ENCODE measurements at places on chromosomes 11 and 22. TPM values are rescaled to one million over a fixed set of nuclear protein-coding genes. Genes with fewer than 3 reads are reported as not detected.

C22orf42 gene
- not detected for total RNA-seq

- no peak for DNase-seq
Measured at GRCh38 chr11:13328286-13328685, 50.7 kb downstream of the BMAL1 start.

DNA sequence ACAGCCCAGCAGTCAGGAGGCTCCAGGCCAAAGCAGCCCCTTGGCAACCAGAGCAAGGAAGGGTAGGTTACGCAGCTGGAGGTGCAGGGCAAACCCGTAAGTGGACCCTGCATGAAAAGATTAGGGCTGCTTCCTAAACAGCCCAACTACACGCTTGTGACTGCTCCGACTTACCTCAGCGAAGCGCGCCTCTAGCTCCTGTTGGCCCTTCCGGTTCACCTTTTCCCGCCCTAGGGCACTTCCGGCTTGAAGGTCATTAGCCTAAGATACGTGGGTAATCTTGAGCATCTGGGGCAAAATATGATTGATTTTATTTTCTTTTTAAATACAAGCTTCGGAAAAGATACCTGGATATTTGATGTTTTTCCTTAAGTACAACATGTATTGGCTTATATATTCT, at the start of gene CCDC73:
Gene CCDC73, minus strand, starts transcription at position 224 of the 400 bp plus-strand sequence. CDS start 34,419 bp downstream, outside the sequence.
- no peak for DNase-seq

ASCL2 gene
- total RNA-seq, result 7.9 TPM

DNA sequence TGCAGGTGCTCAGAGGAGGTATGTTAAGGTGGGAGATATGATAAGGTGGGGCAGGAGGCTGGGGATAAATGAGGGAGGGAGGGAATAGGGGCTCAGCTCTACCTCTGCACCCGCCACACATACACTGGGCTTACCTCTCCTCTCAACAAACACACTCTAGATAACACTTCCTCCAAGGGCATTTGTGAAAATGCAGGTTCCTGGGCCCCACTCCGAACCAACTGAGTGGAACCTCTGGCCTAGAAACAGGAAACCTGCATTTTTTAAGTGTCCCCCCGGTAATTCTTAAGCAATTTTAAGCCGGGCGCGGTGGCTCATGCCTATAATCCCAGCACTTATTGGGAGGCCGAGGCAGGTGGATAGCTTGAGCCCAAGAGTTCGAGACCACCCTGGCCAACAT, 46.5 kb upstream of the CD5 start:
- no peak for DNase-seq
